ENCODE measurements at places on chromosomes 7 and 10.

DNA sequence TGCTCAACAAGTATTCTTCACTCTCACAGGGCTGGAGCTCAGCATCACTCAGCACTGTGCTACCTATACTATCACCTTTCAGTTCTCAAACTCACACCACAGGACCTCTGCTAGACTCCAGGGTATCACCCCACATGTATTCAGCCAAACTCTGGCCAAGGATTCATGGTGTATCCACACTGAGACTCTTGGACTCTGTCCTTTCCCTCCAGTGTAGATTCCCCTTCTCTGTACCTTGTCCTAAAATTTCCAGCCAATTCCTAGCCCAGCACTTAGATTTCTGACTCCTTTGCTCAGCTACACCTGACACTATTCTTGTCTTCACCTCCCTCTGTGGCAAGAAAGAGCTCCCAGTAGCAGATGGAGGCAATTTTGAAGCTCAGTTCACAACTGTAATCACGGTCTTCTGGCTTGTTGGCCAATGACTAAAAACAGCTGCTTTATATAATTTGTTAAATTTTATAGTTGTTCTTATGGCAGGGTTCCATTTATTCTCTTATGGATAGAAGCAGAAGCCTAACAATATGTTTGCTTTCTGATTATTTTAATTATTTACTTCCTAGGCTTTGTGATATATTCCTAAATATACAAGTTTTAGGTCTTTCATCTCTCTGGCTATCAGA, 258.8 kb downstream of the THSD7A start:
- no peak for DNase-seq

GRCh38 chr7:86469680-86470295, 173.9 kb upstream of the GRM3 start:
- DNase-seq, result peak; percentile 96

- no peak for DNase-seq
Measured at GRCh38 chr7:159001811-159002210, 142.9 kb downstream of the VIPR2 start.

DNA sequence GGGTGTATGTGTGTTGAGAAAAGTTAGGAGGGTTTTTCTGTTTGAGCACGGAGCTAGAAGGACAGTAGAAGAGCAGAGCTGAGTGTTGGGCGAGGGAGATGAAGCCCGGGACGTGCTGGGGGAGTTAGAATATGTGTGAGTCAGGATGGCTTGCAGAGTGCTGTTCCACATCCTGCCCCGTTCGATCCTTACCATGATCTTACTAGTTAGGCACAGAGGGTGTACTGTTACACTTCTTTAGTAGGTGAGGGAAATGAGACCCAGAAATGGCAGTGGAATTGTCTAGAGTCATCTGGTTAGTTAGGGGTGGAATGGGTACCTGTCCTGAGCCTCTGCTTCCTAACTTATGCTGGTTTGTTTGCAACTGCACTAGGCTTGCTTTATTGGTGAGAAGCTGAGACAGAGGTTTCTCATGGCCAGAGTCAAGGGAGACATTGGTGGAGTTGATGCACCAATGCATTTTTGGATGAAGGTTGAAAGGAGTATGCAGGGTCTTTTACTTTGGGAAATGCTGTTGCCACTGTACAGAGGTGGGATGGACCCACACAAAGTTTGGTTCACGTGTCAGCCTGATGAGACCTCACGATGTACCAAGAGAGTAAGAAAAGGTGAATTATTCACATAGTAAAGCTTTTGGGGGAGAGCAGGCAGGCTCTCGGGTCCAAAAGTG, 42.4 kb downstream of the CCNY start:
- DNase-seq, result no peak

DNA sequence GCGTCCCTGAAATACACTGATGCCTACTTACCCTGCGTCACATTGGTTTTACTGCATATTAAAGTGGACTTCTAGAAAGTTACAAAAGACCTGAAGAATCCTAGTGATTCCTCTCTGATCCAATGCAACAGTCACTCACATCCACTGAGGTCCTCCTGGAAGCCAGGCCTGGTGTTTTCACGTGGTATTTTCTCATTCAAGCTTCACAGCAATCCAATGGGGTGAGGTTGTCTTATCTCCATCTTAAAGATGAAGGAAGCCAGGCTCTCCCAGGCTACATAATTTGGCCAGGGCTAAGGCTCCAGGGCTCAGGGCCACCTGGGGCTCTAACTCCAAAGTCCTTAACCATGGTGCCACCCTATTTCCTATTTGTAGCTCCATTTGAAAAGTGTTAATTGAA, 126.3 kb upstream of the SFMBT2 start:
- DNase-seq, result no peak

DNA sequence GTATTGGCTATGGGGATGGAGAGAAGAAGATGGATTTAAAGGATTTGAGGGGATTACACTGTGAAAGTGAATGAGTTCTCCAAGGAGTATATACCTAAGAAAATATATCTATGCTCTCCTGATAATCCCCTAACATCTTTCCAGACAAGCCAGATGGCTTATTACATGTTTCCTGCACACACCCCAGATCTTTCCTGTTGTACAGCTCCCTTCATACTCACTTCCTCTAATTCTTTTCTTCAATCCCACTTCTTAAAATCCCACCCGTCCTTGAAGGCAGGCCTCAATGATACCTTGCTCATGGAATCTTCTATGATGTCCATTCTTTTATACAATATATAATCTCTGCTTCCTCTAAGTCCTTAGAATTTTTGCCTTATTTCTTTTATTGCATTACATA, 317.2 kb upstream of the DGKB start:
- no peak for DNase-seq

DNA sequence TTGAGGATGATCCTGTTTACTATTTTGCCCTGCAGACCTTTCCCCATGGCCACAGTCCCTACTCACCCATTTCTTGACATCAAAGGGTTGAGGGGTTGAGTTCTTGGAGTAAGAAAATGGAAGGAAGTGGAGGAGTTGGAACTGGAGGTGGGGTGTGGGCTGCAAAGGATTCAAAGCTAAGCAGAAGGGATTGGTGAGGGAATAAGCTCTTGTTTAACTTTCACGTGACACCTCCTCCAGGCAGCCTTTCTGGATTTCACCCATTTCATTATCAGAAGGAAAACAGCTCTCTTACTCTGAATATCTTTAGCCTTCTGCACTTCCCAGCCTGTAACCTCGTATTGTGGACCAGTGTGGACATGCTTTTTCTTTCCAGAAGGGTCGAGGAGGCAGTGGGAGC, 13.7 kb downstream of the MOSPD3 start:
- DNase-seq, result no peak

GRCh38 chr7:153902862-153903261, 149.3 kb upstream of the DPP6 start:
- no peak for DNase-seq
